ENCODE measurements at places on chromosomes 13 and 19.

DNA sequence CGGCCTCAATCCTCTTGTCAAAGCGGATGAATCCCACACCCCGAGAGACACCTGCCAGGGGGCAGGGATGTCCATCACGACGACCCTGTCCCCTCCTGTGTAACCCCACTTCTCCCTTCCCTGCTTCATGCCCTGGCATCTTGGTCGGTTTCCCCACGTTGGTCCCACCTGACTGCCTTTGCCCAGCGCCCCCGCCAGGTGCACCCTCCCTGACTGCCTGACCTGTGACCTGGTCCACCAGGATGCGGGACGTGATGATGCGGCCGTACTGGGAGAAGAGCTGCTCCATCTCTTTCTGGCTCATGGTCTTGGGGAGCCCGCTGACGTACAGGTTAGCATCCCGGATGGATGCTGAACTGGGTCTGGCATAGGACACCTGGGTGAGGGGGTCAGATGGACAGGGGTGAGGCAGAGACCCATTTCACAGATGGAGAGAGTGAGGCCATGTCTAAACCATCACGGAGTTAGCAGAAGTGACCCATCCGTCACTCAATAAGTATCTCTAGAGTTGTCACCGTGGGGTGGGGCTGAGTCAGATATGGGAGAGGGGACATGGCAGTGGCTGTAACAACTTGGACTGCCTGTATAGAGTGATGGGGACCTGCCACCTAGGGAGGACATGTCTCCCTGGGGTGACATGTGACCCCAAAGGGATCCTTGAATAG is 22.5 kb downstream of the ELAVL3 start:
- DNase-seq: no peak

DNA sequence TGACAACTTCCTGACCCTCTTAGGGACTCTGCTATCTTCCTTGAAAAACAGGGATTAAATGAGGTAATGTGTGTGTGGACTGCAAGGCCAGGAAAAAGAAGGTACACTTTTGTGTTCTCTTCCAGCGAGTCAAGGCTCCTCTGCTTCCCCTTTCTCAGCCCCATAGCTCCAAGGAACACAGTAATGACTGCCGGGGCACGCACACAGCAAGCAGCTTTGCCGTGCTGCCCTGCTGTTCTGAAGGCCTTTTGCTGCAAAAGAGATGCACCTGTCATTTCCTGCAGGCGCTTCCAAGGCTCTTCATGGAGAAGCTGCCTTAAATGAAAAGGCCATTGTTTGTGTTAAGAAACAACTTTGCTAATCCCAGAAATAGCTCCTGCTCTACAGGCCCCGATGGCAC is 84.6 kb downstream of the CYSLTR2 start:
- no peak for DNase-seq

GRCh38 chr19:3610745-3611717 is 4.4 kb upstream of the TBXA2R start:
- DNase-seq: no peak

GRCh38 chr13:99875391-99875790 is 96.2 kb downstream of the ZIC5 start:
- DNase-seq: no peak

DNA sequence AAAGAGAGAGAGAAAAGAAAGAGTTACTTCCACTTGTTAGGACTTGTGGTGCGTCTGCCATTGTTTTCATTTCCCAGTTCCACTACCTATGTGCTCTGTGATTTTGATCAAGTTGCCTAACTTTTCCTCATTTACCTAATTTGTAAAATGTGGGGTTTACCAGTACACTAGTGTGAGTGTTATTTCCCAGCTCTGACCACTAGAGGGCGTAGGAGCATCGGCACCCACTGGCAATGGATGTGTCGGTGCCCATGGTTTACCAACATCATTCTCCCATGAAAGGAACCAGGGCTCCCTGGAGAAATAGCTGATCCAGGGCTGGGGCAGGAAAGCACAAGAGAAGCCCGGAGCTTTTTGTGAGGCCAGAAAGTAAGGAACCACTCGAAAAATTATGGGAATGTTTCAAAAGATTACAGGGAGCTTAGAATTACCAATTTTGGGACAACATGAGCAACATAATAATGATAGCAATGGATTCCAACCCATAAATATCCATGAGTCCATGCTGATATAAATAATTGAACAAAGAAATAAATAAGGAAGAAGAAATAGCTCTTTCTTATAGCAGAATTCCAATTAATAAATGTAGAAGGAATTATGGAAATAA is 15.1 kb upstream of the CEACAM4 start:
- peak; percentile 53 for DNase-seq

- DNase-seq: no peak
Measured at GRCh38 chr19:33047422-33047821, 17.3 kb downstream of the RHPN2 start.

GRCh38 chr13:46166947-46167610 is 14.9 kb downstream of the LCP1 start:
- DNase-seq: no peak

- no peak for DNase-seq
Measured at GRCh38 chr13:104900191-104900817, 1635.2 kb downstream of the EFNB2 start.

DNA sequence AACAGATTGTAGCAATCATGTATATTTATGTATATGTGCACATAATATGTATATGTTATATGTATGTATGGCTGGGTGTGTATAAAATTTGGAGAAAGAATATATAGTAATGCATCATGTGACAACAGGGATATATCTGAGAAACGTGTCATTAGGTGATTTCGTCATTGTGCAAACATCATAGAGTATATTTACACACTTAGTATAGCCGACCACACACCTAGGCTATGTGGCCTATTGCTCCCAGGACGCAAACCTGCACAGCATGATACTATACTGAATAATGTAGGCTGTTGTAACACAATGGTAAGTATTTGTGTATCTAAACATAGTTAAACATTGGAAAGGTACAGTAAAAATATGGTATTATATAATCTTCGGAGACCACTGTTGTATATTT is 43.8 kb downstream of the ESD start:
- no peak for DNase-seq

DNA sequence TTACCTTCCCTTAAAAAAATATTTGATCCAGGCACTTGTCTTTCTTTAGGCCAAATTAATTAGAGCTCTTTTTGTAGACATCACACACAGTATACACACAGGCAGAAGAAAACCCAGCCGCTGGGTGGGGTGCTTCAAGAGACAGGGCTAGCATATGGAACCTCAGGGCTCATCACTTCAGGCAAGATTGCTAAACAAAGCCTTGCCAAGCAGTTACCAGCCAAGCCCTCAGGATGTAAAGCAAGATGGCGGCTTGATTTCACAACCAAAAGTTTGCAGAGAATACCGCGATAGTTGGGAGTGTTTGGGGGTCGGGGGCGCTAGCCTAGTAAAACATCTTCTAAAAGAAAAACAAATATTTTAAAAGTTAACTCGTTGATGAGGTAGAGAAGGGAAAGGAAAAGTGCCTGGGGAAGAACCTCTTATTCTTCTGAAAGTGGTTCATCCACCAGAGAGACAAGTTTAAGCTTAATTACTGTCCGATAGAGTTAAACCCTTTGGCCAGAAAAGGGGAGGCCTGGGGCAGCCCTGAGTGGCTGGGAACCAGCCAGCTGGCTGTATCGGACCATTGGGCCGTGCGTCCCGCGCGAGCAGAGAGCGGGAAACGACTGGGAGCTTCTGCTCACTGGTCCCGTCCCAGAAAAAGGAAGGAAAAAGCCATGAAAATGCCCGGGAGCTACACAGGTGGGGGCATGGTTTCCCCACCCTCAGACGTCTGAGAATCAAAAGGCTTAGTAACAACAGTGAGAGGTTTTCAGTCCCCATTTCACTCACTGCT is 254.9 kb upstream of the PCDH20 start:
- DNase-seq: no peak

DNA sequence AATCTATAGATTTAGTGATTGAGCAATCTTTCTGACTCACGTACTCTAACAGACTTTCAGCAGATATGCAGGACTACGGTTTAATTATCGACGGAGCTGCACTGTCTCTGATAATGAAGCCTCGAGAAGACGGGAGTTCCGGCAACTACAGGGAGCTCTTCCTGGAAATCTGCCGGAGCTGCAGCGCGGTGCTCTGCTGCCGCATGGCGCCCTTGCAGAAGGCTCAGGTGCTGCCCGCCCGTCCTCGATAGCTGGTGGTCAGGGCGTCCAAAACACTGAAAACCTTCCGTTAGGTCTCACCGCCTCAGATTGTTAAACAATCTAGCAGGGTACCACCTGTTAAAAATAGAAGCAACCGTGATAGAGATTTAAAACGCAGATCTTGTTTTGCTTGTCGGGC is 113.2 kb upstream of the MCF2L start:
- no peak for DNase-seq

DNA sequence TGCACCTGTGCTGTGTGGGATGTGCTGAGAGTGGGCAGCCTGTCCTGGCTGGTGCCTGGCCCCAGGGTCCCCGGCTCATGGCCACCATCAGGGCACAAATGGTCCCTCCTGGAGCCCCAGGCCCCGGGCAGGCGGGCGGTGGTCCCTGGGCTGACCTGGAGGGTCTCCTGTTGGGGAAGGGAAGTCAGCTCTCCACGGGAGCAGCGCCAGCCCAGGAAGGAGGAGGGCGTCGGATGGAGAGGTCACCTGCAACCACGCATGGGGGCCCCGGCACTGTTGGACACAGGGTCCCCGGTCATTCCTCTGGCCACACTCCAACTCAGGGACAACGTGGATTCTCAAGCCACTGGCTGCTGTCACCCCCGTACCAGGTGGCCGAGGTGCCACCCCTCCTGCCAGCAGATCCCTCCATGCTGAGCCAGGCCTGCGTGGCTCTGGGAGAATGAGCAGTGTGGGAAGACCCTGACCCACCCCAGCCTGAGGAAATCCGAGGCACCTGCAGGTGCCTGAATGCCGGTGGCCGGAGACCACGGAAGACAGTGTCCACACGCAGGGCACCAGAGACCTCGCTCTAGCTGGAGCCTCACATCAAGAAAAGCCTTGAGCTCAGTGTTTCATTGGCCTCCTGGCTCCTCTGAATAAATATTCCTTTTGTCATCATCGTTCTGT is 13.5 kb downstream of the LMNB2 start:
- DNase-seq: no peak

DNA sequence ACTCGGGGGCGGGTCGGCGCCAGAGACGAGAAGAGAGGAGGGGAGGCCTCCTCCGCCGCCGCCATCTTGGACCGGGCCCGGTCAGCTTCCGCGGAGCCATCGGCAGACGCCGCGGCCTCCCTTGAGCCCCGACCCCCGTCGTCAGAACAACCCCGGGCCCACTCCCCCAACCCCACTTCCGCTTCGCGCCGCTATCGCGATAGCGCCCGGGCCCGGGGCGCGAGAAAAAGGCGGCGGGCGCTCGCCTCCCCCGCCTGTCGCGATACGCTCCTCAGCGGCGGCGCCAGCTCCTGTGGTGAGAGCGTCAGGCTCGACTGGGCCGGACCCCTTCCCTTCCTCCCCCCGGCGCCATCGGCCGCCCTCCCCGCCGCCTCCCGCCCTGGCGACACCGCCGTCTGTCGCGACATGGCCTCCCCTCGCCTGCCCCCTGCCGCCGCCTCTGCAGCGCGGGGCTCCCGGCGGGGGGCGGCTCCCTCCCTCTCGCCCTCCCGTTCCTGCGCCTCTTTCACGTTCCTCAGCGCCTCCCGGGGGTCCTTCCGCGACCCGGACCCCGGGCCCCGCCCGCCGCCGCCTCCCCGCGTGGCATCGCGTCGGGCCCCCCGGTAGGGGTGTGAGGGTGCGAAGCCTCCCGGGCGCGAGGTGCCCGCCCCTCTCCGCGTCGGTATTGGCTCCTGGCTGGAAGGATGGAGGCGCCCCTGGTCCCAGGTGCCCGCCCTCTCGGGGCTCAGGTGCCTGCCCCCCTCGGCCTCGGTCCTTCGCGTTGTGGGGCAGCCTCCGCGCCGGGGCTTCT is at the start of gene CNOT3:
TSS of gene CNOT3 (plus strand) at position 64 of the 790 bp plus-strand sequence. CDS start 5,217 bp downstream, outside the sequence.
- DNase-seq: peak; percentile 60

DNA sequence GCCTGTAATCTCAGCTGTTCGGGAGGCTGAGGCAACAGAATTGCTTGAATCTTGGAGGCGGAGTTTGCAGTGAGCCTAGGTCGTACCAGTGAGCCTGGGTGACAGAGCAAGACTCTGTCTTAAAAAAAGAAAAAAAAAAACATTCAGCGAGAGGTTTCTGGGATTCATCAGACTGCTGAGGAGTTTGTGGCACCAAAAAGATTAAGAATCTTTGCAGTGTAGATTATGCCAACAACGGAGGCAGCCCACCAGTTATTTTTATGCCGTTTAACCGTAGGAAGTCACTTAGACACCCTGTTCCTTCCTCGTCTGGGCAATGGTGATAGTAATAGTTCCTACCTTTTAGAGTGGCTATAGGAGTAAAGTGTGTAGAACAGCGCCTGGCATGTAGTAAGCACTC is 2.5 kb downstream of the COX6B1 start:
- no peak for DNase-seq

Measured in nephron progenitor cell (in vitro differentiated cells).